ENCODE measurements at places on chromosomes 6 and 20.

DNA sequence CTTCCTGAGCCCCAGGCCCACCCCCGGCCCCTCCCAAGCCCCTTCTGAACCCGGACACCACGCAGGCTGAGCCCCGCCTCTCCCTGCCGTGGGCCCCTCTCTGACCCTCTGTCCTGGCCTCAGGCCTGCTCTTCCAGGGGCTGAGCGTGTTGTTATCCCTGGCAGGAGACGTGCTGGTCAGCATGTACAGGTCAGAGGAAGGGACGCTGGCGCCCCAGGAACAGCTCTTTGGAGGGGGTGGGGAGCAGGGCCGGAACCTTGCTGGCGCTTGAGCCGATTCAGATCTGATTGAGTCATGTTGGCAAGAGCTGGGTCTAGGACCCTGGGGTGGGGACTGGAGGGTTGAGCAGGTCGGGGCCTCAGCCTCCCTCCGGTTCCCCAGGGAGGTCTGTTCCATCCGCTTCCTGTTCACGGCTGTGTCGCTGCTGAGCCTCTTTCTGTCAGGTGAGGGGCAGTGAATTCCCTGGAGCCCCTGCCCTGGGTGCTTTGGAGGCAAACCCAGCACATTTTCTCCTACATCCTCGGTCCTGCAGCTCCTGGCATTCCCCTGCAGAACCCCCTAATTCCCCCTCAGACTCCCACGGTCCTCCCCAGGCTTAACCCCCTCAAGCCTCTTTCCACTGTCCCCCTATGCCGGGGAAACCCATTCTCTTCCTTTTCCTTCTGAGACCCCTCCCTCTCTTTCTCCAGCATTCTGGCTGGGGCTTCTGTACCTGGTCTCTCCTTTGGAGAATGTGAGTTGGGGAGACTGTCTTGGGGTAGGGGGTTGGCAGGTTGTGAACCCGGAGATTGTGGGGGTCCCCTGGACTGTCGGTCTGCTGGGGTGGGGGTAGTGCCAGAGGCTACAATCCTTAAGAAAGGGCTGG lies 2.0 kb downstream of the SPAG4 start:
- no peak for DNase-seq

DNA sequence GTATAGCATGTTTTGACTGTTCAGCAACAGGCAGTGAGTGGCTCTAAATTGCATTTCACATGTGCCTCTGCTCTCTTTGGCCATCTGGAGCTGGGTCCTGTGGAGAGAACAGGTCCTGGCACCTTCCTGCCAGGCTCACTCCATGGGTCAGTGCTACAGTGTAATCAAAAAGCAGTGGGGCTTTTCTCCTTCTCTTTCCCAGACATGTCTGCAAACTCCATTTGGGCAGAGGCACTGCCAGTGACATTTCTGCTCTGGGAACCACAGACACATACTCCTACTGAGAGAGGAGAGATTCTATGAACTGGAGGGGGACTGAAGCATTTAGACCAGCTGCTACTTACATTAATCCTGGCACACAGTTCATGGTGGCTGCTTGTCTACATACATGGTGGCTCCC lies 68.3 kb upstream of the TRAF3IP2 start:
- DNase-seq: no peak

DNA sequence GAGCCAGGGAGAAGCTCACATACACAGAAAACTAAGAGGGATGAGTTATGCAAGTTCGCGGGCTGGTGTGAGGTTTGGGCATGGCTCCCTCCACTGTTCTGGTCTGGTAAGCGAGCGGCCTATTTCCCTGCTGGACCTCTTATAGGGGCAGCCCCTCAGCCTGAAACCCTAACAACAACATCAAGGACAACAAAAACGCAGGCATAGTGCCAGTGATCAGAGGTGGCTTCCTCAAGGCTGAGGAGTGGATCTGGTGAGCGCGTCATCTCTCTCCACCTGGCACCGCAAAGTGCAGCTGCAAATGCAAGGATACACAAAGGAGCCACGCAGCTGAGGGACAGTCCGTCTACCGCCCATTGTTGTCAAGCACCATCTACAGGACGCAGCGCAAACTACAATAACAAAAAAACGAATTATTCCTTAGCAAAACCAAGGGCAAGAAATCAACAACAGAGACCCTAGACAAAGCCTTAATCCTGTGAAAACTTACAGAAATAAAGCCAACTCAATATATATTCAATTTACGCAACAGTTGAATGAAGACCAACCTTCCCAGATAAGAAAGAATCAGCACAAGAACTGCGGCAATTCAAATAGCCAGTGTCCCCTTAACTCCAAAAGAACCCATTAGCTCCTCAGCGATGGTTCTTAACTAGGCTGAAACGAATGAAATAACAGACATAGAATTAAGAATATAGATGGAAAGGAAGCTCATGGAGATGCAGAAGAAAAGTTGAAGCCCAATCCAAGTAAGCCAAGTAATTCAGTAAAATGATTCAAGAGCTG lies 9.2 kb upstream of the DEFB110 start:
- DNase-seq: no peak

DNA sequence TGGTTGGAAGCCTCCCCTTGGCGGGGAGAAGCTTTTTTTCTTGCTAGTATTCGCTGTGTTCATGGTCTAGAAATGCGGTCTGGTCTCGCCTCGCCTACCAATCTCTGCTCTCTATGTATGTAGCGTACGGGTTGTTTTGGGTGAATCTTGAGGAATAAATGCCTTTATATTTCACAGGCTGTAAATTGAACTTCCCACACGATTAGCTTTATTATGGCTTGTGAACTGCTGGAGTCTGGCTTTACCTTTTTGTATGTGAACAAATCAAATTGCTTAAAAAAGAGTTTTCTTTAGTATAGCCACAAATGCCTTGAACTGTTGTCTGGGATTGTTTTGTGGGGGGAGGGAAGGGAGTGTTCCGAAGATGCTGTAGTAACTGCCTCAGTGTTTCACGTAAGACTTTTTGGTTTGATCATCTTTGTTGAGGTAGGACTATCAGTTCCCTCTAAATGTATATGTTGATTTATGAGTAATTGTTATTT lies 2.2 kb downstream of the INSM1 start:
- no peak for DNase-seq

GRCh38 chr6:115842338-115842737 lies 218.4 kb downstream of the FRK start:
- DNase-seq: no peak

DNA sequence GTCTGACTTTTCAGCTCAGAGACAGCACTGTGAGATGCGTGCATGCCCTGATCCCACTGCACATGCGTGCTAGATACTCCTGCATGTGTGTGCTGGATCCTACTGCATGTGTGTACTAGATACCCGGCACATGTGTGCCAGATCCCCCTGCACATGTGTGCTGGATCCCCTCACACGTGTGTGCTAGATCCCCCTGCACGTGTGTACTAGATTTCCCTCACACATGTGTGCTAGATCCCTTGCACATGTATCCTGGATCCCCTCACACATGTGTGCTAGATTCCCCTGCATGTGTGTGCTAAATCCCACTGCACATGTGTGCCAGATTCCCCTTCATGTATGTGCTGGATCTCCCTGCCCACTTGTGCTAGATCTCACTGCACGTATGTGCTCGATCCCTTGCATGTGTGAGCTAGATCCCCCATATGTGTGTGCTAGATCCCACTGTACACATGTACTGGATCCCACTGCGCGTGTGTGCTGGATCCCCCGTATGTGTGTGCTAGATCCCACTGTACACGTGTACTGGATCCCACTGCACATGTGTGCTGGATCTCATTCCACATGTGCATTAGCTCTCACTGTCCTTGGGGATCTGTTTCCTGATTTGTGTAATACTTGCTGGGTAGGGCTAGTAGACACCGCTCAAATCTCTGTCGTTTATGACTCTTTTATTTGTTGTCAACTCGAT lies 214.6 kb downstream of the SMOC2 start:
- DNase-seq: no peak

GRCh38 chr20:59987135-59987534 lies 28.9 kb downstream of the CDH26 start:
- no peak for DNase-seq

All from NCI-H1417 treated with DMSO at 0.1 percent for 48 hours (cell line).